ENCODE measurements at places on chromosomes 2 and 18.
A peak's percentile ranks its signal among the peaks of the same experiment; 100 is the strongest.

GRCh38 chr18:68797871-68798270, at the start of gene CCDC102B:
TSS of gene CCDC102B (plus strand) at chr18:68798080. CDS start at chr18:68836764, 38,684 bp downstream.
- no peak for DNase-seq

DNA sequence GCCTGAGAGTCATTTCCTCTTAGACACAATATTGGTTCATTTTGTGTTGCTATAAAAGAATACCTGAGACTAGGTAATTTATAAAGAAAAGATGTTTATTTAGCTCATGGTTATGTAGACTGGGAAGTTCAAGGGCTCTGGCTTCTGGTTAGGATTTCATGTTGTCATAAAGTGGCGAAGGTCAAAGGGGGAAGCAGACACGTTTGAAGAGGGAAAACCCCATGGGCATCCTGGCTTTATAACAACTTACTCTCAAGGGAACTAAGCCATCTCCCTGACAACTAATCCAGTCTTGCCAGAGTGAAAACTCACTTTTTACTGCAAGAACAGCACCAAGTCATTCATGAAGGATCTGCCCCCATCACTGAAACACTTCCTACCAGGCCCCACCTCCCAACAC, 89.7 kb upstream of the RNF152 start:
- no peak for DNase-seq

GRCh38 chr2:20061476-20061875, 10.0 kb upstream of the LAPTM4A start:
- DNase-seq, result no peak

DNA sequence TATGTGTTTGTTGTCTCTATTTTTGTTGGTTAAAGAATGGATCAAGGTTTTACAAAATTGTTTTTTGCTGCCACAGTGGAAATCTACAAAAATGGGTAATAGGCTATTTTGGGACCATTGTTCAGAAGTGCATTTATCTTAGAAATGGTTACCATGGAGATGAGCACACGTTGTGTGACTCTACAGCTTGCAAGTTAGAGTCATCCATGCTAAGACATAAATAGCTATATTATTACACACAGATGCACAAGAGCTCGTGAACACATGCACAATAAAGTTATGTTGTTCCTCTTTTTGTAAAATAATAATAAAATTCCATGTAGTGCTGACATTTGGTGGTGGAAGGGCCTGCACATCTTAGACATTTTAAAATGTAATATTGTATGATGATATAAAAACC, 15.5 kb upstream of the DUSP19 start:
- peak; percentile 80 for DNase-seq

DNA sequence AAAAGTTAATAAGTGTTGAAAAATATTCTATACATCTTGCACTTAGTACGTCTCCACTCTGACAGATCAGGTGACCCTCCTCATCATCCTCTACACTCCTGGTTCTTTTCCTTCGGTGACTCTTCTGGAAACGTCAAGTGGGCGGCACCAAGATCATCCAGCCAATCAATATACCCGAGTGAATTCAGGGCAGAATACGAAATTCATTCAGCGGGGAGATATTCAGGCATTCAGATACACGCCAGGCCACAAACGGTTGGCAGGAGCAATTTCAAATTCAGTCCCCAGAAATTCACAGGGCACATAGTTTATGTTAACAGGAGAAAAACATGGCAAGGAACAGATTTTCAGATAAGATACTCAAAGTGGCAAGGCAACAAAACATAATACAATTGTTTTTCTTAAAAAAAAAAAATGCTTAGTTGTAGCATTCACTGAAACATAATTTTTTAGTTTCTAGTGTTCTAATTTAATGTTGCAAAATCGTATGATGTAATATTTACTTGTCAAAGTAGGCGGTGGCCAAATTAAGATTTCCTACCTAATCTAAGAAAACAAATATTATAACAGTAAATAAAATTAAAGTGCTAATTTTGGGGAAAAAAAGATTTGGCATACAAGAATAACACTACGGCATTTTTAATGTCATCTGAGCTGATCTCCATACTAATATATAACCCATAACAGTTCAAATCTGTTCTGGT, 4.2 kb downstream of the CLK1 start:
- no peak for DNase-seq

- DNase-seq, result no peak
Measured at GRCh38 chr2:47039913-47040562, 115.1 kb downstream of the STPG4 start.

- peak; percentile 21 for DNase-seq
Measured at GRCh38 chr18:32461709-32462272, 8.9 kb downstream of the GAREM1 start.

GRCh38 chr2:10868465-10869314, 43.0 kb upstream of the KCNF1 start:
- no peak for DNase-seq

GRCh38 chr18:31439807-31440325, 7.7 kb upstream of the DSG3 start:
- no peak for DNase-seq

- no peak for DNase-seq
Measured at GRCh38 chr2:18540872-18541271, 19.6 kb downstream of the RDH14 start.

DNA sequence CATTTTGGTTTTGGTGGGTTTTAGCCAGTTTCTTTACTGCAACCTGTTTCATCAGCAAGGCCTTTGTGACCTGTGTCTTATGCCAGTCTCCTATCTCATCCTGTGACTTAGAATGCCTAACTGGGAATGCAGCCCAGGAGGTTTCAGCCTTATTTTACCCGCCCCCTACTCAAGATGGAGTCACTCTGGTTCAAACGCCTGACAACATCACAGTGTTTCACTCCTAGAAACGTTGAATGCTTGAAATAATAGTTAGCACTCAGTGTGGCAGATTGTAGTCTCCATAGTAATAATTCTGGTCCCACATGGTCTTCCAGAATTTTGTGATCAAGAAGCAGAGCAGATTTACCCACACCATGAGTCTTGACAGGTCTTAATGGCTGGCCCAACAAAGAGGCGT, 159.0 kb upstream of the TRIB2 start:
- DNase-seq, result no peak

GRCh38 chr2:61014763-61015162, 2.8 kb upstream of the PEX13 start:
- DNase-seq, result no peak

DNA sequence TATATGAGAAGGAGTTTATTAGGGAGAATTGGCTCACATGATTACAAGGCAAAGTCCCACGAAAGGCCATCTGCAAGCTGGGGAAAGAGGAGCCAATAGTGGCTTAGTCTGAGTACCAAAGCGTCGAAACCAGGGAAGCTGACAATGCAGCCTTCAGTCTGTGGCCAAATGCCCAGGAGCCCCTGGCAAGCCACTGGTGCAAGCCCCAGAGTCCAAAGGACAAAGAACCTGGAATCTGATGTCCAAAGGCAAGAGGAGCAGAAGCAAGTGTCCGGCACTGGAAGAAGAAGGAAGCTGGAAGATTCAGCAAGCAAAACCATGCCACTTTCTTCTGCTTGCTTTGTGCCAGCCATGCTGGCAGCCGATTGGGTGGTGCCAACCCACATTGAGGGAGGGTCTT, 74.3 kb upstream of the NPAS2 start:
- DNase-seq, result no peak

DNA sequence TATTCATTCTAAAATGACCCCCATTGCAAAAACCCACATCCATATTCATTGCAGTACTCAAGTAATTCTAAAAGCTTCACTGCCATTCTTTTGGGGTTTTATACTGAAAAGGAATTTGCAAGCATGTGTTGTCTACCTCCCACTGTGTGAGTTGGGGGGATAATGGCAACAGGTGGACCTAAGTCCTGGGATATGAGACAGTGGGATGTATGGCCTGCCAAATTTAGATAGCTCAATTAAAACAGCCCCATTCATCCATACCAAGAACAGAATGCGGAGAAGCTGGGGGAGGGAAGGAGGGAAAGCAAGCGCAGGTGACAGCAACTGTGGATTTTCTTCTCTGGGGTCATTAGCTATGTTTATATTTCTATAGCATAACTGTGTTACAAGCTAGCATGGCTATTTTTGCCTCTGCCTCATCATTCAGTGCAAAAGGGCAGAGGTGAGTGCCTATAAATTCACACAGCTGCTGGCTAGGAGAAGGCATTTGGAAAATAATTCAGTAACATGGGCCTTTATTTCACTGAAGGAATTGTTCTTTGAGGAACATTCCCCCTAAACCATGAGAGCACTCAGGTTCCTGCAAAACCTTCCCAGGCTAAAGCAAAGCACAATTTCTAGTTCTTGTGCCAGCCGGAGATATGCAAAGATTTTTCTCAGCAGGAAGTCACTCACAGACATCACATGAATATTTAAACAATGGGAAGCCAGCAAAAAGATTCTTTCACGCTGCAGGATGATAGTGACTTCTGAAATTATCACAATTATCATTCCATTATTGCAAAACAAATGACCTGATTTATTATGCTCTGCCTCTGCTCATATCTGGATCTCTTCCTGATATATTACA, 393.9 kb upstream of the ACVR2A start:
- DNase-seq, result no peak

- DNase-seq, result no peak
Measured at GRCh38 chr2:85071096-85071495, 62.1 kb upstream of the TCF7L1 start.

DNA sequence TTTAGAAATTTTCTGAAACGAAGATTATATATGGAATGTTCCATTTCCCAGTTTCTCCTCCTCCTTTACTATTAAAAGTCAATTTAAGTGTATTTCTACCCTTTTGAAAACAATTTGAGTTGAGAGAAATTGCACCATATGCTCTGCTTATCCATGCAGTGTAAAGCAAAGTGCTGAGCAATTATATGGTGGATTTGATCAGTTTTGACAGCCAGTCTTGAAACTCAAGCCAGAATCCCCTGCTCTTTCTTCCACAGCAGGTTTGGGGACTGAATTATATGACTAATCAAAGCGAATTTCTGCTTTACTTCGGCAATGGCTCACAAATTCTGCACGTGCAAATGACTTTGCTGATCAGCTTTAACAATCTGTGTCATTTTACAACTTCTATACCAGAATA, 1183.6 kb downstream of the LRP1B start:
- no peak for DNase-seq

DNA sequence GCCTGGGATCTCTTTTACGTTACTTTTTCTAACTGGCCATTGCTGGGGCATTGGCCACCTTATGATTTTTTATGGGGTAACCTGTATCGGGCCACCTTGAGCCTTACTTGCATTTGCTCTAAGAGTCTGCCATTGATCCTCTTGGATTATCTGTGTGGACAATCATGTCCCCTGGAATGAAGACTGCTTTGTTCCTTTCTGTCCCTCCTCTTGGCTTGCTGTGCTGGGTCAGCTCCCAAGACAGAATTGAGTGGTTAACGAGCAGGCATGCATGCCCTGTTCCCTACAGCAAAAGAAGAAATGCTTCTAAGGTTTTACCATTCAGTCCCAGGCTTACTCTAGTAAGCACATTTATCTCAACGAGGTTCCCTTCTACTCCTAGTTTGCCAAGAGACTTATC, 46.3 kb downstream of the MAL start:
- DNase-seq, result no peak

DNA sequence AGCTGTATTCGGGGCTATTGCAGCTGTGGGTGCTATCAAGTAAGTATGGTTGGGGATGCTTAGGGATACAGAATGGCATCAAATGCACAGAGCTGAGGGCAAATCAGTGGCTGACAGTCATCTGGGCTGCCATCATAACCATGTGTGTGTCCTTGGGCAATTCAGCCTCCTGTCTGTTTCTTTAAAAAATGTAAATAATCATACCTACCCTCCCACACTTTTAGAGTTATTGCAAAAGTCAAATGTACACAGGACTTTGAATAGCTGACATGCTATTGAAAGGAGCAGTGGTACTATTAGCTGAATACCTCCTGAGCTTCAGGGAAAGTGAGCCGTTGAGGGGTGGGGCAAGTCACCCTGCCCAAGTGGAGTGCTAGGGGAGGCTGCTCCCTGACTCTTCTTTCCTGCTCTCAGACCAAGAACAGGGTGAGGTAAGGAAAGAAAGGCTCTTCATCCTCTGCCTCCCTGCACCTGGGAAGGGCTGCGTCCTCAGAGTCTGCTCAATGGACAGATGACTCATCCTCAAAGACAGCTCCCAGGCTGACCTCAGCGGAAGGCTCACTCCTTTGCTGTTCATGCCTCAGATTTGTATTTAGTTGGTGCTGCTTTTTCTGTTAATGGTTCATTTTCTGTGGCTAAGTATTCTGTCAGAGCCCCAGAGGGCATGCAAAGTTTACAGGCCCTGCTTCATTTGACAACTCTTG, 54.9 kb upstream of the BZW1 start:
- DNase-seq, result no peak

DNA sequence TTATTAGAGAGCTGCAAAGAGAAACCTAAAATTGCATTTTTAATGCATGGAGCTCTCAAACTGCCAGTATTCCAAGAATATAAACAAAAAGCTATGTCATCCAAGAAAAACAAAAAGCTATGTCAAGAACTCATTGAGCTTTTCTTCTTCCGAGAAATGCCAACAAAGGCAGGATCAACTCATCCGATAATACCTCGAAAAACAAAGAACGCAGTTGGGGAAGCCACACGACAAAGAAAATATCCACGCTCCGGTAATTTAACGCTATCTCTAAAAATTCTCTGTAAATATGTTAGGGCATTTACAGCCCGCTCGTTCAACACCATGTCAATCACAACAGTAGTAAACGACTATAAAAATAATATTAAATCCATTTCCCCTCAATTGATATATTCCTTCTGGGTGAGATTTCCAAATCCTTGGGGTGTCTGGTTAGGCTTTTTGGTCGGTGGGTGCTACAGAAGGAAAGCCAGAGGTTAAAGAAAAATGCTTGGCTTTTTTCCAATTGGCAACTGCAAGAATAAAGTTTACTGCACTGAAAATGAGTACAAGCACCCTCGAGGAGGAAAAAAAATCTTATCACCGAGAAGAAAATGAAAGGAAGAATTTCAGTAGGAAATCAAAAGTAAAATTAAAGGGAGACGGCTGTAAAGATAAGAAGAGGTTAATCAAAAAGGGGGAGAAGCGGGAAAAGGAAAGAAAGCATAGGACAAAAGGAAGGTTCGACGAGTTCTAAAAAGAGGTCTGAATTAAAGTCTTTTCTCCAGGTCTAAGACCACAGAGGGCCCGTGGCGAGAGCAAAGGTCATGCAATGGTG, 856 bp downstream of the TIA1 start:
- DNase-seq, result peak; percentile 36

DNA sequence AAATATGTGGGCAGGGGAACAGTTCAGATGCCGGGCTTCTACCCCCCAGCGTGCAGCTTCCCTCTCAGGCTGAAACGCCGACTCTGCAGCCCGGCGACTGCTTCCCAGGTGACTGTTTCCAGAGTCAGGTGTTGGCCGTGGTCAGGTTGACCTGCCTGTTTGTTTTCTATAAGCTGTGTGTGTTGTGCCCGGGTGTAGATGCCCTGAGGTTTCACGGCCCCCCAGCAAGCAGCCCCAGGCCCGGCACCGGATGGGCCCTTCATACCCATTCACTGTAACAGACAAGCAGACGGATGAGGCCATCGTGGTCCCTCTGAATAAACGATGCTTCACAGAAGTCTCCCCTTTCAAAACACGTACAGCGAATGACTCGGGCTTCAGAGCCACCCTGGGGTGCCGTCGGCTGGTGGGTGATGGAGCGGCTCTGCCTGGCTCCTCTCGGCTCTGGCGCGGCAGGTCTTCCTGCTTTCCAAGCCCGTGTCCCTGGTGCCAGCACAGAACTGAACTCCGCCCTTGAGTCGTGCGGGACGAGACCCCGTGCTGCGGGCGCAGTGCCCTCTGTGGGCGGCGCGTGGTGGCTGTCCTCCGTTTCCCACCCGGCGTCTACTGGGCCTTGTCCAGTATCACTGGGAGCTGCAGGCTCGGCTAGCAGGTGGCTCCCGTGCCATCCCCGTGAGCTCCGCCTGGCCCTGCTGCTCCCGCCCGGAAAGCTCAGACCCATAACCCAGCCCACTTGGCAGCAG, 15.0 kb upstream of the KCNG2 start:
- no peak for DNase-seq

GRCh38 chr2:203805486-203805838, 62.1 kb upstream of the CTLA4 start:
- DNase-seq, result no peak
